CD4-positive, alpha-beta T cell treated with Interleukin-12 subunit alpha and Interleukin-12 subunit beta, for 1 hour (primary cell): ENCODE measurements at places on chromosomes 3 and 15.

GRCh38 chr3:109337393-109337792 lies at the start of gene DPPA4:
Gene DPPA4 (minus strand): TSS chr3:109337546. CDS start chr3:109337517, 29 bp downstream.
- DNase-seq = no peak

- DNase-seq = no peak
These were observed 25.6 kb downstream of the KCNH8 start for GRCh38 chr3:19173945-19174344.

- DNase-seq = no peak
These were observed 1686.7 kb downstream of the SI start for GRCh38 chr3:163391407-163392181.

DNA sequence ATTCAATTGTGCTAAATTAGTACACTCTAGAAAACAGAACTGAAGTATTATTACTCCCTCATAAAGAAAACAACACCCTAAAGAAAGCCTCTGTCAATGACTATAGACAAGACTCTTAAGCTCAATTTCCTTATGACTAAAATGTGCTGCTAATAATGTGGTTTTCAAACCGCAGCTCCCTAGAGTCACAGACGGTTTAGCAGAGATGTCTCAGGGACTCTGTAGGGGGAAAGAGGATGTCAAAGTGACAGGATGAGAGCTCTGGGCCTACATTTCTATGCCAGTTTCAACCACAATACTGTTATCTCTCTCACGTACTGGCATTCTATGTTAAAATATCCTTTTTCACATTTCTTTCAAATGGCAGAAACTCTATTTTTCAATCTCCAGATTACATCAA lies 37.6 kb upstream of the WDR49 start:
- peak; percentile 45 for DNase-seq

DNA sequence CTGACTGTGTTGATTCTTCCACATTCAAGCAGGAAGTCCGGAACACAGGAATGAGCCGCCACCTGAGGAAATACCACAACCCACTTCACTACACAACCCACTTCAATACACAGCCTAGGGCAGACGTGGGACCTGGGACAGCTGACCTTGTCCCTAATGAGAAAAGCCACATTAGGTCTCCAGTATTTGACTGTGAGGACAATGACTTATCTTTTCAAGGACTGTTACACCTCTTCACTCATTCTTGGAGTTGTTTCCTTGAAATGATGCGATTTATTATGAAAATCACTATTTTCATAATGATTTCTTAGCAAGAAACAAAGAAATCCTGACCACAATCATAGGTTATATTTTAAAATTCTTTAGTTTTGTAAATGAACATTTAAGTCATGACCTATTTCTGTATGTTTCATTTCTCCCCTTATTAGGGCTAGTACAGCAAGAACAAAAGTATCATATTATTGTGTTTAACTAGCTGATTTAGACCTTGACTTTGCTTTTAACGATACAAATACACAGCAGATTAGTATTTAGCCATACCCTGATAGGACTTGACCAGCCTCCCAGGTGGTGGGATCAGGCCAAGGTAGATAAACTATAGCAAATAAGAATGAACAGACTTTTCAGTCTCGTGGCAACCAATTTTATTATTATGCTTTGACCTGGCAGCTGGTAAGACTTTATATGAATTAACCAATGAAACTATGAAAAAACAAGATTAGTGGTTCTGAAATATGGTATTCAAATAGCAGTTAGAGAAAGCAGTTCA lies 6.0 kb downstream of the RAB27A start:
- DNase-seq = no peak

DNA sequence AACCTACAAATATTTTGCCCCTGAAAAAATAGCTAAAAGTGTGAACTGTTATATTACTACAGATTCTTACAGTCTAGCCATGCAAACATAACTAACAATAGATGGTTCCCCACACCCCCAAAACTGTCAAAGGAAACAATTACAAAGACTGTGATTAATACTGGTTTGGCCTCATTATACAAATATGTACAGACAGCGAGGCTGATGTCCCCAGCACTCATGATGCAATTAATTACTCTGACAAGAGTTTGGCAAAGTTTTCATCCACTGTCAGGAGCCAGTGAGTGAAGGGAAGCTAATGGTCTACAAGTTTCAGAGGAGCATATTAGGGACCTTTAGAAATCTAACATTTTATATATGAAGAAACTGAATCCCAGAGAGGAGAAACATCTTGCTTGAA lies 61.0 kb downstream of the HMG20A start:
- DNase-seq = no peak

DNA sequence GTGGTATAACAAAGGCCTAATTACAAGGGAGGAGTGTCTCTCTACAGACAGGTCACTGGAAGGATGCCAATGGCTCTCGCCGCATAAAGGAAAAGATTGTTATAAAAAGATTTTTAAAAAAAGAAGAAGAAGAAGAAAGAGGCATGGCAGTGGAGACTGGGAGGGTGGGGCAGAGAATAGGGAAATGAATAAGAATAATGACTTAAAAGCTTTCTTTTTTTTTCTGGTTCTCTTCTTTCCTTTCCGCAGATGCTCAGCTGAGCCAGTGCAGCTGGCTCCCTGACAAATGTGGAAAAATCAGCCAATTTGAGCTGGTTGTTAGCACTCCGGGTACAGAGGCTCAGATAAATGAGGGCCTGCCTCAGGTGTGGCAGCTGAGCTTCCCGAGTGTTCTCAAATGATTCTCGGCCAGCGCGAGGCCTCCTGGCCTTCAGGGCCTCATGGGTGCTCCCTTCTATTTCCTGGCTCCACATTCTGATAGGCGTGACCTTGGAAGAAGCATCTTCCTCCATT lies 234.1 kb downstream of the RORA start:
- no peak for DNase-seq

DNA sequence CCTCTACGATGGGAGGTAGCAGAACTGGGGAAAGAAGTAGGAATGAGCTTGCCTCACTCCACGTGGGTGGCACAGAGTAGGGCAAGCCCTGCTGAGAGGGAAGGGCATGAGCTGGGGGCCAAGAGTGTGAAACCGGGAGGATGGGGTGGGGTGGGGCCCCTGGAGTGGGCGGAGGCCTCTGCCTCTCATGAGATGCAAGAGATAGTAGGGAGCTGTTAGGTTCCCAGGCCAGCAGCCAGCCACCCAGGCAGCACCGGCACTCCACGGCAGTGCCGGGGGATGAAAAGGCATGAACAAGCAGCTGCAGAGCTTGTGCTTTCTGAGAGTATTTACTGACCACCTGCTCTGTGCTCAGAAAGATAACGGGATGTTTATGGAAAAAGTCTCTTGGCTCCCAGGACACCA lies 24.4 kb upstream of the PLA2G4E start:
- no peak for DNase-seq

- no peak for DNase-seq
These were observed 82.1 kb downstream of the ATP2B2 start for GRCh38 chr3:10423171-10423882.

DNA sequence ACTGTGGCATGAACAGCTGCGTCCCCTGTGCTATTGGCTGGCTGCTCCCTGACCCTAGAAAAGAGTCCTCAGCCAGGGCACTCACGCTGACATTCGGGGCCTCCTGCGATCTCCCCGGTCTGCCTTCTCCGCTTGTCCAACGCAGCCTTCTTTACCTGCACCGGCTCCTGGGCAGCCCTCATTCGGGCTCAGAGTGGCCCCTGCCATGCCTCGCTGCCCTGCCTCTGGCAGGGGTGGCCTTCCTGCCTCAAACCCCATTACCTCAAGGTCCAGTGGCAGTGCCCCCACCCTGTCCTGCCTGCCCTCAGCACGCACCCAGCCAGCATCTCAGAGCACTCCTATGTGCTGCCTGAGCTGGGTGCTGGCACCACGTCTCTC lies 86.5 kb downstream of the TBC1D2B start:
- no peak for DNase-seq

DNA sequence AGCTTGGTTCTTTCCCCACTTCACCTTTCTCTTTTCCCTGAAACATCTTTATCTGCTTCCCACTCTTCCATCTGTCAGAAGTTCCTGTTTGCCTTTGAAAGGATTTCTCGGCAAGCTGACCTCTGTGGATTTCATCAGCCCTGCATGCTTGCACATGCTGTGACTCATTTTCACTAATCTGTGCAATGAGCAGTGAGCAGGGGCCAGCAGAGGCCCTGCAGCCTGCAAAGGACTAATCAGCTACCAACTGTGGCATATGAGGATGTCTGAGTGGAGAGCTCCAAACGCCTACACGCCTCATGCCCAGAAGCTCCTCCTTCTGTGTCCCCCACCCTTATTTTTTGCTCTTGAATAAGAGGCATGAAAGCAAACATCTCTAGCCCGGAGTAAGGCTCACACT lies 333.0 kb upstream of the SEMA6D start:
- DNase-seq = no peak

GRCh38 chr3:190258634-190259033 lies 63.6 kb downstream of the CLDN1 start:
- no peak for DNase-seq

DNA sequence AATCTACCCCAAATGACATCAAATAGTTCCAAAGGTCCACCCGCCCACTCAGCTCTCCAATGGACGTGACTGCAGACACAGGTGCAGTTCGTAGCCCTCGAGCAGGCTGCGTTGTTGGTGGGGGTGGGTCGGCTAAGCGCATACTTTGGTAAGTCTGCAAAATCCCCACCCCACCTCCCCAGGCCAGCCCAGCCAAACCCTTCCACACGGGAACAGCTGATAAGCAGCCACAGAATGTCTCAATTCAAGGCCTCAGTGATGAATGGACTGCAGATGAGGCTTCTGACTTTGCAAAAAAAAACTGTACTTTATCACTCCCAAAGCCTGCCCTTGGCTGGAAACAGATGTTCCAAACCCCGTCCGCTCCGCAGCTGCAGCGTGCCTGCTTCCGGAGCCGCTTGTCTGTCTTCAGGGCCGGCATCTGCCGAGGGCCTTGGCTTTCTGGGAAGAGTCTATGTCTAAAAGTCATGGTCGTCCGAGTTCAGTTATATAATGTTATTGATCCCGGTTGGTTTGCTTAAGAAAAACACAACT lies 38.2 kb downstream of the PCSK6 start:
- no peak for DNase-seq

- DNase-seq = no peak
These were observed 33.2 kb downstream of the NR2F2 start for GRCh38 chr15:96363707-96364106.

DNA sequence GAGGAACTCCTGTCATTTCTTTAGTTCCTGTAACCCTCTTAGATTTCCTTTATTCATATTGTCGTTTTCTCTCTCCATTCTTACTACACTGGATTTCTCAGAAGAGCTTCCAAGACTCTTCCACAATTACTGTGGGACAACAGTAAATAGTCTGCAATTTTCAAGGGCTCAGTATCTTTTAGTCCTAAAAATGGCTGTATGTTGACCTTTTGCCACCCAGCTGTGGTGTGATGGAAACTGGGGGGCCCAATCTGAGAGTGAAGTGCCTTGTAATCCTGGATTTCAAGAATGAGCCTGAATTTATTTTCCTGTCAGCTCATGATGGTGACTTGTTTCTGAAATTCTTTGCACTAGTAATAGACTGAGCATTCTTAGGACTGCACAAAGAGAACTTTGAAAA lies 277.6 kb upstream of the RASGRP1 start:
- DNase-seq = no peak

DNA sequence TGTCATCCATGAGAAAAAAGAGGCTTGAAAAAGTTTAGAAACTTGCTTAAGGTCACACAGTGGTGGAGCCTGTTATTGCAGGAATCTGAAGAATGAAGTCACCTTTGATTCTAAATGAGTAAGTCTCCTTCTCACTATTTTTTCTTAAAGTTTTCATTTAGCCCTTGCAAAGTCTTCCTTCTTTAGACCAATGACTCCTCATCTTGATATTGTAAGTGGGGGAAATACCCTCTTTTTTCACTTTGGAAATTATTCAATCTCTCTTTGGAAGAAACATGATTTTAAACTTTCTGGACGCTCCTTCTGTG lies 787 bp upstream of the SLMAP start:
- peak; percentile 36 for DNase-seq

GRCh38 chr3:88031642-88032077 lies 27.1 kb downstream of the CGGBP1 start:
- DNase-seq = peak; percentile 64

DNA sequence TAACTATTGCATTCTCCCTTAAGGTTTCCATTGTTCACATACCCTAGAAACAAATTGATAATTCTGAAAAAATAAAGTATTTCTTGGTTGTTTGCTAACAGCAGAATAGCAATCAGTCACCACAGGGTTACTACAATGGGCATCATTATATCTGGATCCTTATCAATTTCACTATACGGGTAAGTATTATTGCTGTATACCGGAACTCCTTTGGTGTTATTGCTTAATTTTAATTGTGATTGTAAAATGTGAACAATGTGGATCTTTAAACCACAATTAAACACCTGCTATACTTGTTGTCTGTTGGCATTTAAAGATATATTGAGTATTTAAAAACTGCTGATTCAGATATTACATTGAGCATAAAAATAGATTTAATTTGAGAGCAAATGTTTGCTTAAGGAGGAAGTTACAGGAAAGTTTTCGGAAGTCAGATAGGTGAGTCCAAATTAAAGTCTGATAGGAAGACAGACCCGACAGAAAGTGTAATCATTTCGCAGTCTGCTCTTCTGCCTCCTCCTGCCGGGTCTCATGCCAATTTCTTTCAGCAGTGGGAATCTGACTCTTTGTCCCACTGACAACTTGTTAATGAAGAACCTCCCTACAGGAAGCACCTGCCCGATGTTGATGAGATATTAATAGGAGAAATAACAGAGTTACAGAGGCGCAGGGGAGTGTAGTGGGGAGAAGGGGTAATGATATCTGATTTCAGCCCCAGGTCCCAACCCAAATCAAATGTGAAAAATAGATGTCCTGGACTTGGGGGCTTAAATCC lies 169.7 kb upstream of the TBC1D5 start:
- no peak for DNase-seq

DNA sequence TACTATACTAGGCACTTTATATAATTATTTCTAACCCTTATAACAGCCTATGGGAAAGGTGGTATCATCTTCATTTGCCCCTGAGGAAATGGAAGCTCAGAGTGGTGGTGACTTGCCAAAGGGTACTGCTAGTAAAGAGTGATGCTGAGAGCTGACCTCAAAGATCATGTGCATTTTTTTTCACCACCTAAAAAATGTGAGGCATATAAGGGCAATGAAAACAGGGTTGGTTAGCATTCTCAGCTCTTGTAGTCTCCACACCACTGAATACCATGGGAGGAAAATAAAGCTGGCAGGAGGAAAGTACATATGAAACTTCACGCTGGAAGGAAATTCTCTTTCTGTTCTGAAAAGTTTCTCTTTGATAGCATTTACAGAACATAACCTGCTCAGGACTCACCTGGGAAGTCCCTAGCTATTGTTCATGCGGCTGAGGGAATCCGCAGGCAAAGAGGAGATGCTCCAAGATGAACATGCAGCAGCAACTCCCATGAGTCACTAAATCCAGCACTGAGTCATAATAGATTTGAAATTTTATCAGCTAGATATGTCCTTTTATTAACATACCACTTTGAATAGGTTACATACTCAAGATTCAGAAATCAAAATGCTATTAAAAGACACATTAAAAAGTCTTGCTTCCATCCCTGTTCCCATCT lies 17.3 kb downstream of the FAIM start:
- no peak for DNase-seq

- DNase-seq = no peak
These were observed 219.0 kb upstream of the LINGO1 start for GRCh38 chr15:77851691-77852090.
